ENCODE measurements at places on chromosomes 11 and 22.

GRCh38 chr22:28044546-28045173 is 125.6 kb upstream of the PITPNB start:
- no peak for DNase-seq

DNA sequence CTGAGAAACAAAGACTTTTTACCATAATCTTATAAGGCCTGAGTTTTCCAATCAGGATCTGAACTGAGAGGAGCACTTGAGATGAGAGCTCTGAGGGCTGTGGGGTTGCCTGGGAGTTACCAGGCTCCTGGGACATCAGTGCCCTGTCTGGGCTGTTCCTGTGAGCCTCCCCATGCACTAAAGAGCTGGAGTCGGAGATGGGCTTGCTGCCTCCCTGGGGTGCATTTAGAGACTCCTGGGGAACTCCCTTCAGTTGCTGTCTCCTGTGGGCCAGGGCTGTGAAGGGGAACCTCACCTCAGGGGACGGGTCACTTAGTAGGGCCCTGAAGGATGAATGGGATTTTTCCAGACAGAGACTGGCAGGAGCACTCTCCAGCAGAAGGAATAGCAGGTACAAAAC is 33.3 kb downstream of the KCNC1 start:
- DNase-seq = no peak

GRCh38 chr11:66855574-66856495 is 1.0 kb upstream of the LRFN4 start:
- DNase-seq = peak; percentile 89

GRCh38 chr22:43008921-43009320 is 6.0 kb downstream of the PACSIN2 start:
- DNase-seq = no peak

DNA sequence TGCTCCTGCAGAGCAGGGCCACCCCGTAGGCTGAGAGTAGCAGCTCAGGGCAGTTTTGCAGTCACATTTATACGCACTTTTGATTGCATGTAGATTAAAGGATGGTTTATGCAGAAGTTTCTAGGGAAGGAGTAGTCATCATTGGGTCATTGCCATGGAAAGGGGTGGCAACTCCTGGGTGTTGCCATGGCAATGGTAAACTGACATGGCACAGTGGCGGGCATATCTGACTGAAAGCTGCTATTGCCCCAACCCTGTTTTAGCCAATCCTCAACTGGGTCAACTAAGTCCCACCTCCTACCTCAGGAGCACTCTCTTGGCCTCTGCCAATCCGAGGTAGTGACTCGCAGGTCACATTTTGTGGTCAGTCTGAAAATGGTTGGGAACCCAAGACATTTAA is 2.4 kb upstream of the ARSA start:
- no peak for DNase-seq

GRCh38 chr22:49561338-49561737 is 266.3 kb downstream of the BRD1 start:
- DNase-seq = no peak

- no peak for DNase-seq
Measured at GRCh38 chr11:55956521-55956920, 13.2 kb downstream of the OR10AG1 start.

DNA sequence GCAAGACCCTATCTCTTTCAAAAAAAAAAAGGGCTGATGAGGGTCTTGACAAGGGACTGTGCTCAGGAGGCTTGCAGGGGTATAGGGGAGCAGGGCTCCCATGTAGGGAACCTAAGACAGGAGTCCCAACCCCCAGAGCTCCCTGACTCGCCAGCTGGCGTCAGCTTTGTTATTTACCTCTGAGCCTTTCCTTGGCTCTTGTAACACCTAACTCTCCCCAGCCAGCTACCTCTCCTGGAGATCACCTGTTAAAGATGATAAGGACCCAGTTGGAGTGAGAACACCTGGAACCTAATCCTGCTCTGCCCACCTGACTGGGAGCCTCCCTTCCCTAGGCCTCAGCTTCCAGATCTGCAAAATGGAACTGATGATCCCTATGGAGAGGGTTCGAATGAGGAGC is 13.2 kb downstream of the SLC35E4 start:
- no peak for DNase-seq

GRCh38 chr22:46077669-46078099 is 72.6 kb upstream of the PPARA start:
- no peak for DNase-seq

- DNase-seq = no peak
Measured at GRCh38 chr11:92277871-92278270, 53.3 kb downstream of the FAT3 start.

- no peak for DNase-seq
Measured at GRCh38 chr11:78833237-78833636, 258.6 kb upstream of the NARS2 start.

GRCh38 chr11:267491-267994 is 10.7 kb upstream of the NLRP6 start:
- peak; percentile 69 for DNase-seq

DNA sequence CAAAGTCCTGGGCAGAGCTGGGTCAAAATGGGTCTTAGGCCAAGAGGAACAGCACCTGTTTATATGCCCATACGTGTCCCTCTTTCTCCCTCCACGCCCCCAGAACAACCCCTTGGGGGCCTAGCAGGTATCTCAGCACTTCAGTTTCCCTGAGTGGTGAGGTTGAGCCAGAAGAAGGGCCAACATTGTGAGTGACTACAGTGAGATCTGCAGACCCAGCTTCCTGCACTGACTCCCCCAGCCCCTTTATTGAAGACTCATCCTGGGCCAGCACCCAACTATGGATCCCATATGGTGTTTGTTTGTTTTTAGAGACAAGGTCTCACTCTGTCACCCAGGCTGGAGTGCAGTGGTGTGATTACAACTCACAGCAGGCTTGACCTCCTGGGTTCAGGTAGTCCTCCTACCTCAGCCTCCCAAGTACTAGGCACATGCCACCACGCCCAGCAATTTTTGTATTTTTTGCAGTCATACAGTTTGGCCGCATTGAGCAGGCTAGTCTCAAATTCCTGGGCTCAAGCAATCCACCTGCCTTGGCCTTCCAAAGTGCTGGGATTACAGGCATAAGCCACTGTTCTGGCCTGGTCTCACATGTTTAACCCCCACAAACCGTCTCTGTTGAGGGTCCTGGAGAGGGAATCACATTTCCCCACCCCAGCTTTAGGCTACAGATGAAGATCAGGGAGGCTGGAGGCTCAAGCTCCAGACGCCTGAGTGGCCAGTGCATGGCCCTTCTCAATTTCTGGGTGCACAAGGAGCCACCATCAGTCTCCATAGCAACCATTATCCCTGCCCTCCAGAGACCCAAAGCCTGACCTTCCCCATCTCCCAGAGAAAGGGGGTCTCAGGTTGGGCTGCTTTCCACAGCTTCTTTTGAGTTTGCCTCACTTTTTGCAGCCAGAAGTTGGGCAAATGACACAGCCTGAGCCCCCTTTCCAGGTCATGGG is 1.7 kb upstream of the LARGE2 start:
- no peak for DNase-seq

GRCh38 chr22:39559456-39560105 is 11.0 kb upstream of the CACNA1I start:
- peak; percentile 36 for DNase-seq

- peak; percentile 92 for DNase-seq
Measured at GRCh38 chr11:57568330-57568766, 876 bp upstream of the UBE2L6 start.

GRCh38 chr11:10201343-10201742 is 92.7 kb downstream of the SBF2 start:
- DNase-seq = no peak

GRCh38 chr11:92628401-92629292 is 340.8 kb upstream of the MTNR1B start:
- DNase-seq = no peak

DNA sequence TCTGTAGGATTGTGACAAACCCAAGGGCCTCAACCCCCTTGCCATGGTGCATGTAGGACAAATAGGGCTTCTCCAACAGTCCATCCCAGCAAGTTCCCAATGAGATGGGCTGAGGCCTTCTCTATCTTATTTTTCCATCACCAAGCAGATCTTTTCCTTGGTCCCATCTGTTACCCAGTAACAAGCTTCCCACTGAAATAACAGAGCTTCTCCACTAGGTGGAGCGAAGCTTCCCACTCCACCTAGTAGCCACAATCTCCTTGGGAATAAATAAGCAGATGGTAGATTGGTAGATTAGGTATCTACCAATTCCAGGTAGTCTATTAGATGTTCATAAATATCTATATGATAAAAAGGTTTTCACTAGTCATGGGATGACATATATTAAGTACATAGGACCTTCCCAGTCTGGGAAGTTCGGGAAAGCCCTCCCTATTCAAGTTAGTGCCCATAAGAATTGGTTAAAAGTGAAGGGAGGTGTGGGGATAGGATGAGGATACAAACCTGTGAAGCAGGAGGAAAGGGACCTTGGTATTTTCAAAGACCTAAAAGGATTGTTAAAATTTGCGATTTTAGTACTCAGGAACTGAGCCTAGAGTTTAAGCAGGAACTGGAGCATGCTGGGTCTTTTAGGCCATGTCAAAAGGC is 5.9 kb upstream of the OR52L1 start:
- no peak for DNase-seq

DNA sequence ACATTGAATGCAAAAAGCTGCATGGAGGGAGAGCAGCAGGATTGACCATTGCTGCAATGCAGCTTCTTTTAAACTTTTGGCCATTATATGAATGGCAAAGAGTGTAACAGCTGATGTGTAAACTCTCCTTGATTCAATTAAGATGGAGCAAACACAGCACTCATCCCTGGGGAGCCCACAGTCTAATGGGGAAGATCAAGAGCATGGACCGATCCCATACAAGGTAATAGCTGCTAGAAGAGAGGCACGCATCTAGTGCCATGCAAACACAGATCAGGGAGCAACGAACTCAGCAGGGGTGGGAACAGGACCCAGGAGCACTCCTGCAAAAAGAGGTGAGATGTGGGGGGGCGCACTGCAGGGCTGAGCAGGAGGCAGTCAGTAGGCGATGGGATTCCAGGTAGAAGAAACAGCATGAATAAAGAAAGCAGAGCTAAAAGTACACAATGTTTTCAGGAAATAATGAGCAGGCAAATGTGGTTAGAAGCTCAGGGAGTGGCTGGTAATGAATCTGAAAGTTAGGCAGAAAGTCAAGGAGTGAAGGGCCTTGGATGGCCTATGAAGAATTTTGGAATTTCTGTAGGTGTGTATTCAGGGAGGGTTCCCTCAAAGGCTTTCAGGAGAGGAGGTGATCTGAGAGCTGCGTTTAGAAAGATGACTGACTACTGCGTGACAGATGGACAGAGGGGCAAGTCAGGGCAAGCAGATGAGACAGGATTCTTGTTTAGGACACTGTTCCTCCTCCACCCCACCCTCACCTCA is 17.2 kb upstream of the BMAL1 start:
- no peak for DNase-seq

- no peak for DNase-seq
Measured at GRCh38 chr11:11306855-11307254, 46.2 kb downstream of the CSNK2A3 start.

DNA sequence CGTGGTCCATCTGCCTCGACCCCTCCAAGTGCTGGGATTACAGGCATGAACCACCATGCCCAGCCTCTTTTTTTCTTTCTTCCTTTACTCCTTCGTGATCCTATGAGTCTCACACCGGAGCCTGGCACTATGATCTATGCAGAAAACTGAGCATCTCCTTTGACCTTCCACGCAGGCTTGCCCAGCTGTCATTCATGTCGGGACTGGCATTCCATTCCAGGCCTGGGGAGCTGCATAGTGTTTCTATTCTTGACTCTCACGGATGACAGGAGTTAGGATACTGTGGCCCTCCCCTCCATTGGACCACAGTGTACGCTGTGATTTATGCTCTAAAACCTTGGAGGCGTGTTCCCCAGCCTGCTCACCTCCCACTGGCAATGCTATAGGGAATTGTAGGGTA is 611.8 kb downstream of the BRD1 start:
- no peak for DNase-seq

DNA sequence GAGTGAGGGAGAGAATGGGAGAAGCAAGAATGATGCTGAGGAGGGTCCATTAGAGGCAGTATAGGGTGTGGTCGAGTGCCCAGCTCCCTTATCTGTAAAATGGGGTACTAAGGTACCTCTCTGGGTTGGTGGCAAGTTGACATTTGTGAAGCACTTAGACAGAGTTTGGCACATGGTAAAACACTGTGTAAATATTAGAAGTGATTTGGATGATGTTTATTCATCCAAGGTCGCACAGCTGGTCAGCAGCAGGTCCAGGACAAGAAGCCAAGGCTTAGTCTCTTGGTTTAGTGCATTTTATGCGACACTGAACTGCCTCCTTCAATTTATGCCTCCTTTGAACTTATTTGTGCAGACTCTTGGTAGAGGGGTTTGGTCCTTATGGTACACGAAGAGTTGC is 19.4 kb downstream of the KREMEN1 start:
- no peak for DNase-seq

DNA sequence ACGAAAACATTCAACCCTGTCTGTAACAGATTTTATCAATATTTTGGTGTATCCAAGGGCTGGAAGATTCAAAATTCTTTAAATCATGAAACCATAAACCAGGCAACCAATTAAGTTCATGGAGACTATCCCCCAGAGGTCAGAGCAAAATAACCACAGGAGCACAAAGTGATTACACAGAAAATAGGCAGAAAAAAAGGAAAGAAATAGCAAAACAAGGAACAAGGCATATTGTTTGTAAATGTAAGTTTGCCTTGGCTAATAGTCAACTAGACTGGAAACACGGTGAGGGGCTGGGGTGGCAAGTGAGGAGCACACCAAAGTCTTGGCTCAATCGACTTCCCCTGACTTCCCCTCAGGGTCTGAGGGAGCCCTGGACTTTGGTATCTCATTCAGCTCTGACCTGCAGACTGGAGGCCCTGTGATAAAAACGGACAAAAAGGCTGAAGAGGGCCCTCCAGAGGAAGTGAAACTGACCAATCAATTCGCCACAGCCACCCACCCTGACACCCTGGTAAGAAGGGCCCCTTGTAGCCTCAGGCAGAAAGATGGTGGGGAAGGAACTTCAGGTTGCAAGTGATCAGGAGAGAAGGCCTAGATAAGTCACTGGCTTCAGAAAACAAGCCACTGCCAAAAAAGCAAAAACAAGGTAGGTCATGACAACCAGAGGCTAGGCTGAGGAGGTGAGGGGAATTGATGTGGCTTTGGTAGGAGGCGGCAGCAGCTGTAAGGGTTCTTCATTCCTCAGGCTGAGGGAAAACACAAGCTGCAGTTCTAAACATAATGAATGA is 1.8 kb downstream of the SIK3 start:
- peak; percentile 60 for DNase-seq

DNA sequence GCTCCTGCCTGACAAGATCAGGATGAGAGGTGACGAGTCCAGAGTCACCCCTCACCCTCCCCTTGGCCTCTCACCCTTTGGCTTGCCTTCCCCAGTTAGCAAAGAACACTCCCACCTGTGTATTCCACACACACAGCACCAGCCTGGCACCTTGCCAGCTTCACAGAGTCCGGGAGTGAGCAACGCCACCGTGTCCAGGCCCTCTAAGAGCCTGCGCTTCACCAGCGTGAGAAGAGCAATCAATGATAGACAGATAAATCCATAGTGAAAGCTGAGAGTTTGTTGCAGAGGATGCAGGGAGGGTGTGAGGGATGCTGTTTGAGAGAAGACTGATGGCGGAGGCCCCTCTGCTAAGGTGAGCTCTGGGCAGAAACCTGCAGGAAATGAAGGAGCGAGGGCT is 404.5 kb downstream of the LARGE1 start:
- DNase-seq = no peak

GRCh38 chr11:31641477-31642062 is 132.0 kb downstream of the ELP4 start:
- no peak for DNase-seq
